ENCODE measurements at places on chromosomes 3 and 15. TPM values are rescaled to one million over a fixed set of nuclear protein-coding genes. Genes with fewer than 3 reads are reported as not detected.
A peak's percentile ranks its signal among the peaks of the same experiment; 100 is the strongest.

GRCh38 chr3:180390313-180390712, 211.7 kb upstream of the TTC14 start:
- H3K27ac ChIP-seq, result no peak overlapping the region
- DNase-seq, result no peak
- H3K4me3 ChIP-seq, result no peak overlapping the region

DNA sequence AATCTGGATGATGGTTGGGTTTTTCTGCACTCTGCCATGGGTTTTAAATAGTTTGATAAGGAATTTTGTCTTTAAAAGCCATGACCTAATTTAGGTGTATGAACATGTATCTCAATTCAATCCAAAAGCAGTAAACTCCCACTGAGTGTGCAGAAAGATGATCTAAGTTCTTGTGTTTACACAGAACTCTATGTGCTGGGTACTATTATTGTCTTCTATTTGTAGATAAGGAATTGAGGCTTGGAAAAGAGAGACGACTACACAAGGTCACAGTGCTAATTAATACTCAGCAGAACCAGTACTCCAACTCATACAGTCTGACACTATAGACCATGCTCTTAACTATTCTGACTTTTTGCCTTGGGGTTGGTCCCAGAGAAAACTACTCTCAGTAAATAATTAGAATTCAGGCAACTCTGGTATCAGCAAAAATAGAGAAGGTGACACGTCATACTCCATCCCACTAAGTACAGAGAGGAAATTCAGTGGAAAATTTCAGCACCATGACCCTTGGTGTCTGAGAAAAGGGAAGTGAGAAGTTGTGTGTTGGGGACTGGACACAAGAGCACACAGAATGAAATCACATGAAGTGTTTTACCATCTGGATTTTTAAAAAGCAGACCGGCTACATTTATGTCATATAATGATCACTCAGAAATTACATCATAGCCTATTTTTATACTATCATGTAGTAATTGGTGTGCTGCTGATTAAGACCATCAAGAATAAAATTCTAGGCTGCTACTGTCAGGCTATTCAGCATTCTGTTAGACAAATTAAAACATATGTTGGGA, 18.3 kb upstream of the MYH15 start:
- DNase-seq, result no peak
- no peak overlapping the region for H3K4me3 ChIP-seq
- H3K27me3 ChIP-seq, result peaks cover 5% of the 10 kb centered on the region
- no peaks in the 10 kb centered on the region for H3K4me1 ChIP-seq
- no peak overlapping the region for H3K27ac ChIP-seq

GRCh38 chr15:36544518-36545466, 34.6 kb upstream of the CDIN1 start:
- H3K36me3 ChIP-seq, result no peaks in the 10 kb centered on the region
- H3K4me1 ChIP-seq, result no peaks in the 10 kb centered on the region
- H3K27ac ChIP-seq, result no peak overlapping the region
- H3K4me3 ChIP-seq, result no peak overlapping the region
- peaks cover 5% of the 10 kb centered on the region for H3K27me3 ChIP-seq
- DNase-seq, result no peak

DNA sequence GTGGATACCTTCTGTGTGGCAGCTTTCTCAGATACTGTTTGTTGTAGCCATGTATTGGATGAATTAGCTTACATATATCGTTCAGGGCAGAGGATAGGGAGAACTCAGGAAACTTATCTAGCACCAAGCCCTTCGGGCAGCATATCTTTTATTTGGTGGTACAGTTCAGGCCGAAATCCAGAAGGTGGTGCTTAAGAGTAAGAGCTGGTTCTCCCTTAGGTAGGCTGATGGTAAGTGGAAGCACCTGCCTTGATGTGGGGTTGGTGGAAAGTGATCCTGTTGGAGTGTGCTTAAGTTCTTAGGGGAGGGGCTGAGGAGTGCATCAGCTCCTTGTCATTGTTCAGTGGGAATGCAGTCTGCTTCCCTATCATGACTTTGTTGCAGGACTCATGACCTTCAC, 187.5 kb downstream of the DOCK3 start:
- DNase-seq, result no peak
- H3K4me1 ChIP-seq, result no peaks in the 10 kb centered on the region
- no peaks in the 10 kb centered on the region for H3K36me3 ChIP-seq

DNA sequence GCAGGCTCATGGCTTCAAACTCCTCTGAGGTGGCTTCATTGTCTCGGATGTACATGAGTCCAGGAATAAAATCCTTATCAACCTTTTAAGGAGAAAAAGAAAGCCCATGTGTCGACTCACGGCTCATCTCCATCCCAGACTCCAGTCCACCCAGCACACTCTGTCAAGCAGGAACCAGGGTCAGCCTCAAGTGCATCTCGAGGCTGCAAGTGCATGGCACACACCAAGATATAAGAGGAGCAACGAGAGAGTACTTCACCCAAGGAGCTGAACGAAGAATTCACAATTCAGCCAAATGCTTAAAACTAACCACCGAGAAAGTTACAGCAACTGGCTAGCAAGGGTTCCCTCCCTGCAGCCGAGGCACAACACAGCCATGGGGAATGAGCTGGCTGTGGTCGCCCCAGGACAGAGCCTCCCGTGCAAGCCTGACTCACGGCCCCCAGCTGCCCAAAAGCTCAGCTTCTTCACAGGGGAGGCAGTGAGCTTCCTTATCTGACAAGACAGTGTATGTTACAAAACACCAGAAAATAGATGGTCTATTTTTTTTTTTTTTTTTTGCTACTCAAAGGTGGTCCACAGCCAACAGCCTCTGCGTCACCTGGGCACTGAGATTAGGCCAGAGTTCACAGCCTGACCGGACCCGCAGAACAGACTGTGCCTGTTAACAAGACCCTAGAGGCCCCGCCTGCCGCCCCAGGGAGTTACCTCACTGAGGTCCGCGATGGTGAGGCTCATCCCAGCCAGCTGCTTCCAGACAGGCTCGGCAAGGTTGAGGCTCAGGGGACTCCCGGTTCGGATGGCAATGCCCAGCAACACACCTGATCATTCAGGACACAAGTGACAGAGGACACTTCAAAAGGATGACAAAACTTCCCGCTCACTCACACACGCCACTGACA, 15.9 kb upstream of the OCA2 start:
- no peak for DNase-seq
- H3K36me3 ChIP-seq, result peaks cover 30% of the 10 kb centered on the region
- no peak overlapping the region for H3K4me3 ChIP-seq
- H3K27me3 ChIP-seq, result no peaks in the 10 kb centered on the region

- H3K27me3 ChIP-seq, result peaks cover 4% of the 10 kb centered on the region
- no peaks in the 10 kb centered on the region for H3K36me3 ChIP-seq
- DNase-seq, result no peak
- no peak overlapping the region for H3K27ac ChIP-seq
- H3K4me1 ChIP-seq, result no peaks in the 10 kb centered on the region
Observed at GRCh38 chr15:39128746-39129145, 452.1 kb upstream of the THBS1 start.

DNA sequence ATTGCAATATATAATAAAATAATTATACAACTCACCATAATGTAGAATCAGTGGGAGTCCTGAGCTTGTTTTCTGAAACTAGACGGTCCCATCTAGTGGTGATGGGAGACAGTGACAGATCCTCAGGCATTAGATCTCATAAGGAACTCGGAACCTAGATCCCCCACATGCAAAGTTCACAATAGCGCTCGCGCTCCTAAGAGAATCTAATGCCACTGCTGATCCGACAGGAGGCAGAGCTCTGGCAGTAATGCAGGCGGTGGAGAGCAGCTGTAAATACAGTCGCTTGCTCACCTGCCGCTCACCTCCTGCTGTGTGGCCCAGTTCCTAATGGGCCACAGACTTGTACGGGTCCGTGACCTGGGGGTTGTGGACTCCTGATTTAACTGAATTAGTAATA, 87.8 kb downstream of the P3H2 start:
- H3K4me3 ChIP-seq, result no peak overlapping the region
- no peaks in the 10 kb centered on the region for H3K4me1 ChIP-seq
- no peaks in the 10 kb centered on the region for H3K36me3 ChIP-seq
- no peak for DNase-seq
- H3K27ac ChIP-seq, result no peak overlapping the region

DNA sequence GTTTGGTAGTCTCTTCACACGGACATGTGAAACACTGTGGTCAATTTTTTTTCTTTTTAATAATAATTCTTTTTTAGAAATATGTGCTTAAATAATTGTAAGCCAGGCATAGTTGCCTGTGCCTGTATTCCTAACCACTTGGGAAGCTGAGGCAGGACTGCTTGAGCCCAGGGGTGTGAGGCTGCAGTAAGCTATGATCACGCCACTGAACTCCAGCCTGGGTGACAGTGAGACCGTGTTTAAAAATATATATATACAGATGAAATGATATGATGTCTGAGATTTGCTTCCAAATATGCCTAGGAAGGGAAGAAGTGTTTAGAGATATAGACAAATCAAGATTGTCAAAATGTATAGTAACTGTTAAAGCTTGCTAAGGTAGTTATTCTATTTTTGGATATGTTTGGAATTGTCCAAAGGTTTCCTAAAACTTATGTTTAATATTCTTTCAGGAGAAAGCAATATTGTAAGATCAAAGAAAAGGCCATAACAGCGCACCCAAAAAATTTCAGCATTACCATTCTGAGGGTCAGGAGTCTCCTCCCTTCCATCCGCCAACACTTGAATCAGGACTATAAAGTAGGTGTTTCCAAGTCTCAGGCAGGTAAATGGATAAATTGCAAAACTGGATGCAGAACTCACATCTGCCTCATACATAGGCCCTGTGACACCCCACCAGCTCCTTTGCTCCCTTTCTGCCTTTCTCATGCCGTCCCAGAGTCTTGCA, 532 bp upstream of the SELENOT start:
- H3K36me3 ChIP-seq, result no peaks in the 10 kb centered on the region
- DNase-seq, result no peak
- H3K27me3 ChIP-seq, result peaks cover 18% of the 10 kb centered on the region
- H3K27ac ChIP-seq, result peak overlapping the region; percentile 100

The RGMA gene
- polyA plus RNA-seq, result not detected

The B3GALNT1 gene
- 8.4 TPM for polyA plus RNA-seq

The IQCF5 gene
- polyA plus RNA-seq, result not detected

The IQCH gene
- 0.27 TPM for polyA plus RNA-seq
